ENCODE measurements at places on chromosomes 11 and 22.

DNA sequence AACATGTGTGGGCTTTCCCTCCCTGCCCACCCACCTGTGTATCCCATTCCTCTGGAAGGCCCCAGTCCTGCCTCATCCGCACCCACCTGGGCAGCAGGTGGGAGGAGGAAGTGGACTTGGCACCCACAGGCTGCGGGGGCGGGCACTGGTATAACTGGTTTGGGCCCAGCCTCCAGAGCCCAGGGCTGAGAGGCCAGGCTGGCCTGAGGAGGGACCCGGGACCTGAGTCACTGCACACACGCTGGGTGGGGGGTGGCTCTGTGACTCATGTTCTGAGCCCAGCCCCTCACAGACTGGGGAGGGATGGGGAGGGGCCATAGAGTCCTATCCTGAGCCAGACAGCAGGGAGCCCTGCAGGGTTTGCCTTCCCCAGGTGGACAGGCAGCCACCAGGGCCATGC is 16.7 kb downstream of the PHLDA2 start:
- DNase-seq: peak; percentile 56

DNA sequence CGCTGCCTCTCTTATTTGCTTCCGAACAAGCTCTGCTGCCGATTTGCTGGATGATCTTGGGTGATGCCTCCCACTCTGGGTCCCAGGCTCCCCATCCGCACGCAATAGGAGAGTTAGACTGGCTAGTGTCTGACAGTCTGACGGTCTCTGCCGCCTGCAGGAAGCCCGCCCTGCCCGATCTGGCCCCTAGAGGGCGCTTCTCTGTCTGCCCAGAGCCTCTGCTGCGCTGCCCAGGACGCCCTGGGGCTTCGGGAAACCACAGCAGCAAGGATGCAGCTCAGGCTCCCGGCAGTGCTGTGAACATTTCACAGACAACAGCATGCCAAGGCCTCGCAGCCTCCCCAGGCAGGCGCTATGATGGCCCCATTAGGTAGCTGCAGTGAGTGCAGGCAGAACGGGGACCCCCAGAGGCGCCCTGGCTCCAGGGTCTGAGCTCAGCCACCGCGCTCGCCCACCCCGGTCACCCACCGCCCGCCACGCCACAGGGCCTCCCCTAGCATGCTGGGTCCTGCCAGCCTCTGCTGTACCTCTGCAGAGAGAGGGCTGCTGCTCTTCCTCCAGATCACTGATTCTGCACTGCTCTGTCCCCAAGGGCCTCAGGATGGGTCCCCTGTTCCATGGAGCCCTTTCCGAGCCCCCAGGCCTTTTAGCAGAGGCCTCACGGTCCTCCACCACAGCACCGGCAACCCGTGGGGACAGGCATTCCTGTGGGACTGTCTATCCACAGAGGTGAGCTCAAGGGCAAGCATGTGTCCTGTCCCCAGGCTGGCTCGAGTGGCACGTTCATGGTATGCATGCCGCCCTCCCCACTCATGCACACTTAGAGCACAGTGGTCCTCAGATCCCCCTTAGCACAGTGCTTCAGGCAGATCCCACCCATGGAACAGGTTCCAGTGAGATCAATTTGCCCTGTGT is 4.3 kb upstream of the BAIAP2L2 start:
- DNase-seq: peak; percentile 71

DNA sequence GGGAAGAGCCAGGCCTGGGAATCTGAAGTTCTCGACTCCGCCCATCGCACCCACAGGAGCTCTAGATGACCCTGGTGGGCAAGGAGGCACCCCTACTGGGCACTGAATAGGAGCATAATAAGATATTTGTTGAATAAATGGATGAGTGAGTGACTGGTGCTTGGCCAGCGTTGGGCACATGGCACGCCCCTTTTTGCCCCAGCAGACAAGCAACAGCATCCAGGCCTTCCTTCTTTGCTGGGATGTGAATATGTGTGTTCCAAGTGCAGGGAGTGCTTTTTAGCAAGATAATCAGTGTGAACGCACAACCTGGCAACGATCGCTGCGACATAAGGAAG is 443 bp upstream of the CELF1 start:
- DNase-seq: no peak

- no peak for DNase-seq
Measured at GRCh38 chr22:46001426-46002106, 24.6 kb upstream of the WNT7B start.

DNA sequence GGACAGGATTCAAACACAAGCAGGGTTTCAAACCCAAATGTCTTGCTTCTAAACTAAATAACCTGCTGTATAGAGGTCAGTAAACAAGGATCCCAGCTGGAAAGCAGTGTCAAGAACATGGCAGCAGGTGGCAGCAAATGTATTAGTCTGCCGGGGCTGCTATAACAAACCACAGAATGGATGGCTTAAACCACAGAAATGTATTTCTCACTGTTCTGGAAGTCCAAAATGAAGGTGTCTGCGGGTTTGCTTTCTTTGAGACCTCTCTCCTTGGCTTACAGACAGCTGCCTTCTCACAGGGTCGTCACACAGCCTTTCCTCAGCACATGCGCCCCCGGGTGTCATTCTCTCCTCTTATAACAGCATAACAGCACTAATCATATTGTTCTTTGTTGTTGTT is 65.1 kb upstream of the LRRC55 start:
- DNase-seq: peak; percentile 69

- no peak for DNase-seq
Measured at GRCh38 chr22:23064381-23065068, 5.8 kb upstream of the GNAZ start.

DNA sequence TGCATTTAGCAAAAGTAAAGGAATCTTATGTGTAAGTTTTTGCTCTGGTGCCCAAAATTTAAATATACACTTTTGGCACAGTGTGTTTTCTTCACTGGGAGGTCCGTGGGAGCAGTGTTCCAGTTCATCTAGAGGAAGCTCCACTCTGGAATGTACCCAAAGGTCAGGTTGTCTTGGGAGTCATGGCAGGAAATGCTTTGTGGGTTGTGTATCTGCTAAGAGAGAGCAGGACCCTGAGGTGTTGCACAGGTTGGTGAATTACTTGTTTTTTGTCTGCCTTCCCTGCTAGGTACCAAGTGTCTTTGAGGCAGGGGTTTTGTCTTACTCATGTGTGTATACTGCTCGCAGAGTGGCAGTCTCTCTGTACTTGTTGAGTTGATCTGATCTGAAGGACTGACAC is 37.3 kb downstream of the DIXDC1 start:
- DNase-seq: no peak

GRCh38 chr11:119236891-119237290 is 30.8 kb downstream of the CBL start:
- no peak for DNase-seq

DNA sequence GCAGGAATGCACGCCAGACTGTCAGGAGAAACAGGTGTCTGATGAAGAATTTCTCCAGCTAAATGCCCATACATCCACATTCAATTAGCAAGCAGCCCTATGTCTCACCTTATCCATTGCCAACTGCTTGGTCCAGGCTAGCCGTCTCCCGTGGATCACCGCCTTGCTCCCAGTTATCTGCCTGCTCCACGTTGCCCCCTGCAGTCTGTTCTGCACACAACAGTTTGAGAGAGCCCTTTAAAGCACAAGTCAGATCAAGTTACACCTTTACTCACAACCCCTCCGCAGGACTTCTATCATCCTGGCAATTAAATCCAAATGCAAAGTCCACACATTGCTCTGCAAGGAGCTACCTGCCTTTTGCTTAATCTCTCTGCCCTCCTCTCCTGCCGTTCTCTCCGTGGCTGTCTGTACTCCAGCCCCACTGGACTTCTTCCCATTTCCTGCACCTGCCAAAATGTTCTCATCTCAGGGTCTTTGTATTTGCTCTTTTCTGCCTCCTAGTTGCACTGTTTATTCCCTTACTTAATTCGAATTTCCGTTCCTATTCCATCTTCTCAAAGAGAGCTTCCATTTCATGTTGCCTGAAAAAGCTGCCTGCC is 185.3 kb upstream of the LARGE1 start:
- DNase-seq: peak; percentile 27
